ENCODE measurements at places on chromosomes 12 and 14.

DNA sequence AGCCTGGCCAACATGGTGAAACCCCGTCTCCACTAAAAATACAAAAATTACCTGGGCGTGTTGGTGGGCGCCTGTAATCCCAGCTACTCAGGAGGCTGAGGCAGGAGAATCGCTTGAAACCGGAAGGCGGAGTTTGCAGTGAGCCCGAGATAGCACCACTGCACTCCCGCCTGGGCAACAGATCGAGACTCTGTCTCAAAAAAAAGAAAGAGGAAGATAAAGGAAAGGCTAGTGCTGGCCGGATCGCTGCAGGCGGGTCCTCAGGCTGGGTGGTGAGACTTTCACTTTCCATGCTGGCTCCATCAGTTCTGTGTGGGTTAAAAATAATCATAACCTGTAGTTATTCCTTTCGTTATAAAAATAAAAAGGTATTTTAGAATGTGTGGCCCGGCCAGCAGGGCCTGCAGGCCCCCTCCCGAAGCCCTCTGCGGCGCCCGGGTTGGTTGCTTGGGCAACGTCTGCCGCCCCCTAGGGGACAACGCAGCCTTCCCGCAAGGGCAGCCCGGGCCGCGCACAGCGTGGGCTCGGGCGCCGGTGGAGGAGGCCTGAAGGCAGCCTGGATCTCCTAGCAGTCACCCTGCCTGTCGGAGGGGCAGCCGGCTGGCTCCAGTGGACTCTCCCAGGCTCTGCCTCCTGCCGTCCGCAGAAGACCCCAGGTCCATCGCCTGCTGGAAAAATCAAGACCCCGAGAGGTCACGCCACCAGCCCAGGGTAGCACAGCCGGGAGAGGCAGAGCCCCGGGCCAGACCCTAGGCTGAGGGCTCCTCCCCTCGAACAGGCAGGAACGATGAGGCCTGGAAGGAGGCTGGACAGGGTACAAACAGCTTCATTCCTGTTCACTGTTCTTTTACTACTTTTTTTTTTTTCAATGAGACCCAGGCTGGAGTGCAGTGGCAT, 5.0 kb upstream of the SLC25A47 start:
- DNase-seq, result no peak

GRCh38 chr12:19002216-19002615, 127.3 kb upstream of the PLEKHA5 start:
- no peak for DNase-seq

- DNase-seq, result no peak
Measured at GRCh38 chr12:113062502-113063395, 6.2 kb downstream of the DTX1 start.

GRCh38 chr12:109944561-109945359, 44.7 kb downstream of the TCHP start:
- DNase-seq, result no peak

- DNase-seq, result no peak
Measured at GRCh38 chr12:73445658-73446324, 1091.8 kb upstream of the ATXN7L3B start.

Data from GM04503 (cell line).